ENCODE measurements at places on chromosomes 6 and 20.

GRCh38 chr6:100456908-100457235 lies 7.8 kb downstream of the SIM1 start:
- no peak for DNase-seq

GRCh38 chr6:113699239-113699638 lies 157.9 kb upstream of the MARCKS start:
- DNase-seq: no peak

DNA sequence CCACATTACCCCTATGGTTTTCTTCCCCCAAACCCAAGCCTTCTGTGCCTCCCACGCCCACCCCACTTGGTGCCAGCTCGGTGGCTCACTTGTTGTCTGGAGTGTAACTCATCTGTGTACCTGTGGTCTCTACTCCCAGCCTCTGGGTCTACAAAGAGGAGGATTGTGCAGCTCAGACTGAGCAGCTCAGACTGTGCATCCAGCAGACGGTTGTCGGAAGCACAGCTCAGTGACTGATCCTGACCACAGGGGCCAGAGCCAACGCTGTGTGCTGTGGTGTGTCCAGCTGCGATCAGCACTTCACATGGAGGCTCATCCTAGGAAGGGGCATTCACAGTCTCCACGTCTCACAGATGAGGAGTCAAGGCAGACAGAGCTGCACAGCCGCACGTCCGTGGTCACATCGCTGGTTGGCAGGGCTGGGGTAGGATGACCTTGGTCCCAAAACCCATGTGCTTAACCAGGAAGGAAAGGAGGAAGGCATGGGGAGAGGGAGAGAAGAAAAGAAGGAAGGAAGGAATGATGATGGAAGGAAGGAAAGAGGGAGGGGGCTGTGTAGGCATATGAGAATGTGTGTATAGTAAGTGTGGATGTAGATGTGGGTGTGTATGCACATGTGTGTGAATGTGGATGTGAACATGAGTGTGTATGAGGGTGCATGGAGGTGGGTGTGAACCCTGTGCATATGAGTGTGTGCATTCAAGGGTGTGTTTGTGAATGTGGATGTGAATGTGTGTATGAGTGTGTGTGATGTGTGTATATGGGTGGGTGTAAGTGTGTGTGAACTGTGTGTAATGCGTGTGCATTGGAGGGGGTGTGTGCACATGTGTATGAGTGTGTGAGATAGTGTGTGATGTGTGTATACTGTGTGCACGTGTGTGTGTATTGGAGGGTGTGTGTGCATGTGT lies 28.2 kb upstream of the STX16 start:
- DNase-seq: no peak

DNA sequence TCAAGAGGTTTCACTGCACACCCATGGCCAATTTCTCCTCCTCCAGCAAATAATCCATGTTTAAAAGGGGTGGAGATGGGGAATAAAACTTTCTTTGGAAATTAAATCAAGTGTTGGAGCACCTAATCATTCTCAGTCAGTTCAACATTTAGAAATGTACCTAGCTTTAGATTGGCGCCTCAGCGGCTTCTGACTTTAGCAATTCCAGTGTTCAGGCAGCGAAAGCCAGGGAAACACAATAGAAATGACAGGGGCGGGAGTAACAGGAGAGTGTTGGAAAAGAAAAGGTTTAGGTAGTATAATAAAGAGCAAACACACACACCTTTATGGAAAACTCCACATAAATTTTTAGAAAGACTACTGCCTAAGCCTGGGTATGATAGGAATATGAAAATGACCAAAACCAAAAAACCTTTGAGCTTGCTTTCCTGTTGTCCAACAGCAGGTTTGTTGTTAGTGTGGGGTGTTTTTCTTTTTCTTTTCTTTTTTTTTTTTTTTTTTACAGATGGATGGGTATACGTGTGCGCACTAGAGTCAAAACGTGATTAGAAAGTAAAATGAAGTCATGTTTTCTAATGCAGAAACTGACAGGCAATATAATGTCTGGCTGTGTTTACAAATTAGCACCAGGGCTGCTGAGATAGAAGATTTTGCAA lies 7.7 kb downstream of the TFAP2A start:
- no peak for DNase-seq

- peak; percentile 66 for DNase-seq
Observed at GRCh38 chr6:160101277-160102205, 20.1 kb upstream of the SLC22A1 start.

GRCh38 chr20:43583982-43584432 lies 6.7 kb upstream of the IFT52 start:
- DNase-seq: peak; percentile 99

DNA sequence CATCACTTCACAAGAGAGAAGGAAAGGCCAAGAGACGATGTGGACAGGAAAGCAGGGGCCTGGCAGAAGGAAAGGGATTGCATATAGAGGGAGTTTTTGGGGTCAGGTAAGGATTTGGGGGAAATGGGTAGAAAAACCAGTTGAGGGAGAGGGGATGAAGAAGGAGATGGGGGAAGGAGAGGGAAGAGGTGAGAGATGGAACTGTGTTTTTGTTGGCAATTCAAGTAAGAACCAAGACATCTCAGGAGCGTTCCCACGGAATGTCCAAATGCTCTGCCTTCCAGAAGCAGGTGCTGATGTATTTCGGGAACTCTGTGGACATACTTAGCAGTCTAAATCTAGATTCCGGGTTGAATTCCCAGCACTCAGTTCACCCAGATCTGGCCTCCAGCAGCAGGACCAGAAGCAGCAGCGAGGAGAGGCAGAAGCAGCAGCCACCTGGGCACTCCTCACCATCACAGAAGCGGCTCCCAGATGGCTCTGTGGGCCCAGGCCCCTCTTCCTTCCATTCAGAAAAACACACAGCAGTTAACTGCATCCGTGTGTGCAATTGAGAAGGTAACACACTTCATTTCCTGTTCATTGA lies 88.8 kb downstream of the DZANK1 start:
- DNase-seq: no peak

DNA sequence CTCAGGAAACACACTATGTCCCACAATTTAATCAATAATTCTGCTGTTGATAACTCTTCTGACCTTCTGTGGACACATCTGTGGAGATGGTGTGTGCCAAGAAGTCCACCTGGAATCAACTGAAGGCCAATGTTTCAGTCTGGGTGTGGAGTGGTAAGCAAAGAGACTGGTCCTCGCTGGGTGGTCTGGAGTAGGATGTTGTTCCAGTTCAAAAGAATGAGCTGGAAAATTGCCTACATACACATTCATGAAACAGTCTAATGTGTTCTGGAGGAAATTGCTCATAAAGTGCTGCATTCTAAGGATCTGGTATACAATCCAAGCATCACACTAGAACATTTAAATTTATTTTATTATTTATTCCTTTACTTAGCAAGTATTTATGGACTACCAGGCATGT lies 33.9 kb upstream of the TBX18 start:
- no peak for DNase-seq

Measured in MV-4-11 (cell line).